ENCODE measurements at places on chromosomes 6 and 20.
A peak's percentile ranks its signal among the peaks of the same experiment; 100 is the strongest.

- peak; percentile 87 for DNase-seq
Observed at GRCh38 chr6:38508894-38509293, 130.8 kb downstream of the BTBD9 start.

- no peak for DNase-seq
Observed at GRCh38 chr6:134026597-134026996, 25.8 kb downstream of the SLC2A12 start.

DNA sequence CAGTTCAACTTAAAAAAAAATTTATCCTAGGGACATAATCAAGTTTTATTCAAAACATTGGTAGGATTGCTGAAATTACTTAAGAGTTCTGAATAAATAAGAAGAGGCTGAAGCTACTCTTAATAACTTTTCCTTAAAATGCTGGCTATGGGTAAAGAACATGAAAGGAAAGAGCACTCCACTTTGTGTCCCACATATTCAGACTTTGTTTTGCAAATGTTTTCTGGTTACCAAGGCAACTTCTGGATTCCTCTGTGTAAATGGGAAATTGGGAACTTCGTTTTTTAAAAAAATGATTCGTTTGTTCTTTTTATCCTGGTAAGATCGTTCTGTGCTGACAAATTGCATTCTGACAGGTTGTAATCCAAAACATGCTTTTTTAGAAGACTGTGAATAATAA, 115.0 kb downstream of the KIF6 start:
- no peak for DNase-seq

GRCh38 chr6:140597181-140597580, 1222.7 kb upstream of the CITED2 start:
- DNase-seq: no peak

- peak; percentile 11 for DNase-seq
Observed at GRCh38 chr20:10647471-10647870, 26.3 kb downstream of the JAG1 start.

DNA sequence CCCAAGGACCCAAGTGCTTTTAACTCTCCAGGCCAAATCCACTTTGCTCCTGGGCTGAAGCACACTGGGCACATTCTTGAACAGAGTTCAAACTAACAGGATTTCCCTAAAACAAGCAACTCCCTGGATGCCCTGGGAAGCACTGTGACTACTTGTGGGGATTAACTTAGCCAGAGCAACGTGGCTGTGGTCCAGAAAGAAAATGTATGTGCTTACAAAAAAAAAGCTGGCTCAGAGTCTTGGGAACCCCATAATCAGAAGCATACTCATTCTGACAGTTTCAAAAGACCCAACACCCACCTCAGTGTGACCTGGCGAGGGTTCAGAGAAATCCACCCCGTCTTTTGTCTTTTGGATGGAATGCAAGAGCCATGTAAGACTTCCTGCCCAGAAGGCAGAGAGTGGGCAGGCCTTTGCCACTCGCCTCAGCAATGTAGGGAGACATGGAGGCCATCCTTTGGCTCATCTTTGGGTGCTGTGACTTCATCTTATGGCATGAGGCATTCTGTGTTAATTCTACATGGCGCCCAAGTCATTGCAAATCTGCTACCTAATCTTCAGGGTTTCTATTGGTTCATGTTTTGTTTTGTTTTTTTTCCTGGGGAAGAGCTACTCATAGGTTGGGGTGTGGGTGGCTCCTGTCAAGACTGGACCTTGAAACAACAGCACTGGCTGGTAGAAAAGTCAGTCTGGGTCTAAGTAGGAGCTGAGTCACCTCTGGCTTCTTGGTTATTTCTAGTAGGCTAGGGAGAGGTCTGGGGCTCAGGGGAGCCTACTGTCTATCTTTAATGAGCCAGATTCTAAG, 248.6 kb upstream of the SUPT3H start:
- DNase-seq: no peak

DNA sequence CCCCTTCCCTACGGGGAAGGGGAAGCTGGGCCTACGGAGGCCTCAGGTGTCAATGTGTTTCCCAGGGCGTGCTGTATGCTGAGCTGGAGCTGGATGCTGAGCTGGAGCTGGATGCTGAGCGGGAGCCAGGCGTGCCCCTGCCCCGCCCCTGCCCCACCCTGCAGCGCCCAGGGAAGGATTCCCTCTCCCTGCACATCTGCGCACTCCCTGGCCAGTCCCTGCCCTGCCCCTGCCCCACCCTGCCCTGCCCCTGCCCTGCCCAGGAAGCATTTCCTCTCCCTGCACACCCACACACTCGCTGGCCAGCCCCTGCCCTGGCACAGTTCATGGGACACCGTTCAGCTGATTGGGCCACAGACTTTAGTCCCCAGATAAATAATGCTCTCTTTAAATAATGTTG, 196.8 kb downstream of the SMOC2 start:
- no peak for DNase-seq

- DNase-seq: peak; percentile 44
Observed at GRCh38 chr6:170025935-170026750, 264.7 kb downstream of the DLL1 start.

GRCh38 chr20:57470212-57470522, 54.8 kb downstream of the CTCFL start:
- no peak for DNase-seq

GRCh38 chr6:43758617-43759050, 11.4 kb upstream of the VEGFA start:
- DNase-seq: no peak

- DNase-seq: no peak
Observed at GRCh38 chr20:43529051-43529450, 21.6 kb downstream of the L3MBTL1 start.

- no peak for DNase-seq
Observed at GRCh38 chr6:152502421-152503188, 134.6 kb downstream of the SYNE1 start.

- DNase-seq: no peak
Observed at GRCh38 chr6:11108726-11109125, 2.8 kb downstream of the ERVFRD-1 start.

DNA sequence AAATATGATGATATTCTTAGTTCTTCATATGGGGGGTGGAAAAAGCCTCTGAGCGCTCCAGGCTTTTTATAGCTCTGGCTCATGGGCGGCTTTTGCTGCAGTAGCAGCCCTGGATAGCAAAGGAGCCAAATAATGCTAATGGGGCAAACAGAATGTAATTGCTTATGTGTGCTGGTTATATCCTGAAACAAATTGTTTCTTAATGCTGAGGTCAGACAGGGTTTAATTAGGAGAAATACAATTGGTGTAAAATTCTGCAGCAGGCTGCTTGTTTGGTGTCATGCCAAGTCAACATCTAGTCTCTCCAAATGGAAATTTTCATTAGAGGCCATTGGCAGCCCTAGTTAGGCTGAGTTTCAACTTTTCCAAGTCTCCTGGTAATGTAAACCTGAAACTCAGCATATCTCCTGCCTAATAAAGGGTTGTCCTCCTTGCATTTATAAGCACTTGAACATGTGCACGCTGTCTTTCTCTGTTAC, 530.1 kb upstream of the NOX3 start:
- no peak for DNase-seq
